IMR-90 (cell line): ENCODE measurements at places on chromosomes 6 and 20.

DNA sequence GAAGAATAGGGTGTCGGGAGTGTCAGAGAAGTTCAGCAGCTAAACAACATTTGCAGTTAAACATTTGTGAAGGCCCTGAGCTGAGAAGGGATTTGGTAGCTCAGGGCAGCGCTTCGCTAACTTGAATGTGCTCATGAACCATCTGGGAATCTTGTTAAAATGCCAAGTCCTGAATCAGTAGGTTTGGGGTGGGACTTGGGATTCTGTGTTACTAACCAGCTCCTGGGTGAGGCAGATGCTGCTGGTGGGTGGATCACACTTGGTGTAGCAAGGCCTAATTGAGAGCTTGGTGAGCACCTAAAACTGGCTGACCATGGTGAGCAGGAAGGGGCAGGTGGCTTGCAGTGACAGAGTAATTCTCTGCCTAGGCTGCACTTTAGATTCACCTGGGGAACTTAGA, 5.9 kb downstream of the PTPRA start:
- no peaks in the 10 kb centered on the region for H3K27me3 ChIP-seq
- no peak overlapping the region for H3K4me3 ChIP-seq
- H3K4me1 ChIP-seq: peaks cover 7% of the 10 kb centered on the region; the same call in 1 of the 2 replicates
- H3K27ac ChIP-seq: no peak overlapping the region

DNA sequence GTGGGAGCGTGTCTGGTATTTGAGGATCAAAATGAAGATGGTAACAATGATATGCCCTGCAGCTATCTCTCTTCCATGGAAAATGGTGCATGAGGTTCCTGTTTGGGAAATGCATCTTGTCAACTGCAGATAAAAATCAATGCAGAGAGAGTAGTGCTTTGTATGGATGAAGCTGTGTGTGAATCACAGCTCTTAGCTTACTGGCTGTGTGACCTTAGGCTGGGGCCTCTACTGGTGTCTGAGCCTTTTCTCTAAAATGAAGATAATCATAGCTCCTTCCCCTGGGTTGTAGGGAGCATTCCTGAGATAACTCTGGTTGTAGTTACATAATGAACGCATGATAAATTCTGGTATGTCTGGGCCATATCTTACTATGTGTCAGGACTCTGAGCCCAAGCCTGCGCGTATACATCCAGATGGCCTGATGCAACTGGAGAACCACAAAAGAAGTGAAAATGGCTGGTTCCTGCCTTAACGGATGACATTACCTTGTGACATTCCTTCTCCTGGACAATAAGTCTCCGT, 19.6 kb downstream of the ANGPT4 start:
- H3K27me3 ChIP-seq: peaks cover 4% of the 10 kb centered on the region; the same call in 1 of the 2 replicates
- no peak overlapping the region for H3K4me3 ChIP-seq
- H3K27ac ChIP-seq: no peak overlapping the region
- no peaks in the 10 kb centered on the region for H3K4me1 ChIP-seq

DNA sequence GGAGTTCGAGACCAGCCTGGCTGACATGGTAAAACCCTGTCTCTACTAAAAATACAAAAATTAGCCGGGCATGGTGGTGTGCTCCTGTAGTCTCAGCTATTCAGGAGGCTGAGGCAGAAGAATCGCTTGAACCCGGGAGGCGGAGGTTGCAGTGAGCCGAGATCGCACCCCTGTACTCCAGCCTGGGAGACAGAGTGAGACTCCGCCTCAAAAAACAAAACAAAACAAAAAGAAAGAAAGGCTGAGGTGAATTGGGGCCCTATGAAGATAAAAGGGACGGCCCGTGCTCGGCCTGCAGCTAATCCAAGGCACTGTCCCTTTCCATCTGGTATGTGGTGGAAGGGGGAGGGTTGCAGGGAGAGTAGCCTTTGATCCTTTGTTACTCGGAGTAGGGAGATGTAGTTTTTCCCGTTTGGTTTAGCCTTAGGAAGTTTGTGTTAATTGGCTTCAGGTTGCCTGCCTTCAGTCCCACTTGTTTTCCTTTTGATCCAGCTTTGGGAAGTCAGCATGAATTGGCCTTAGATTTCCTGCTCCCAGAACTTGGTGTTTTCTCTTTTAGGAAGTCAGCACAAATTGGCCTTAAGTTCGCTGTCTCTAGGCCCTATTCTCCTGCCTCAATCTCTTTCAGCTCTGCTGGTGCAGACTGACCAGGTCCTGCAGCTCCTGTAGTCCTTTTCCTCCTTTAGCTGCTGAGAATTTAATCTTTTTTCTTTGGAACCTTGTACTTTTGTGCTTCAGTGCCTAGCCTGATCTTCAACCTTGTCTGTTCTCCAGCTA, 36.1 kb upstream of the PAQR8 start:
- no peak overlapping the region for H3K4me3 ChIP-seq
- no peak for DNase-seq
- H3K27ac ChIP-seq: no peak overlapping the region
- H3K4me1 ChIP-seq: no peaks in the 10 kb centered on the region
- no peaks in the 10 kb centered on the region for H3K36me3 ChIP-seq

GRCh38 chr6:41424370-41425058, 89.1 kb downstream of the NCR2 start:
- DNase-seq: peak; percentile 71
- H3K4me3 ChIP-seq: no peak overlapping the region
- H3K27ac ChIP-seq: no peak overlapping the region
- no peaks in the 10 kb centered on the region for H3K36me3 ChIP-seq
- 0 out of 2 replicates have a peak, but pooled peaks cover 1% of the 10 kb centered on the region for H3K4me1 ChIP-seq
- H3K27me3 ChIP-seq: peaks cover 68% of the 10 kb centered on the region

- DNase-seq: no peak
- no peak overlapping the region for H3K4me3 ChIP-seq
- H3K27me3 ChIP-seq: no peaks in the 10 kb centered on the region
- H3K4me1 ChIP-seq: peaks cover 21% of the 10 kb centered on the region
Observed at GRCh38 chr20:38147163-38147562, 17.9 kb downstream of the TGM2 start.

DNA sequence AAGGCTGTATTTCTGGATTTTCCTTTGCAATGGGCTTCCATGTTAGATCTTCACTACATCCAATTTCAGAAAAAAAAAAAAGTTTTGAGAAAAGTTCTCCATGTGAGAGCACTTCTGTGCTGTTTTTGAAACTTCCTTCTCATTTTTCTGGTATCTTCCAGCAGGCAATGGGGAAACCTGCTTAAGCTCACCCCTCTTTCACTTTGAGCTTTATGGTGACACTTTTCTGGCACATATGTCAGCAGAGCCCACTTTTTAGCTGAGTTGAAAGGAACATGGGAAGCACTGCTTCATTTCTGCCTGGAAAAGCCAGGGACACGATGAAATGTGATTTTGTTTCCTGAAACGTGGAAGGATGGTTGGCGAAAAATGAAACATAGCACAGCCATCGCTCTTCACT, 293.7 kb downstream of the PLCB1 start:
- H3K27ac ChIP-seq: no peak overlapping the region
- no peak overlapping the region for H3K4me3 ChIP-seq
- no peak for DNase-seq
- H3K27me3 ChIP-seq: no peaks in the 10 kb centered on the region
- no peaks in the 10 kb centered on the region for H3K36me3 ChIP-seq
- H3K4me1 ChIP-seq: peaks cover 6% of the 10 kb centered on the region; the same call in 1 of the 2 replicates
